ENCODE measurements at places on chromosomes 7 and 10. TPM values are rescaled to one million over a fixed set of nuclear protein-coding genes. Genes with fewer than 3 reads are reported as not detected.
A peak's percentile ranks its signal among the peaks of the same experiment; 100 is the strongest.

Gene ABCC2
- total RNA-seq = 3.3 TPM

Gene ASB15
- total RNA-seq = not detected

DNA sequence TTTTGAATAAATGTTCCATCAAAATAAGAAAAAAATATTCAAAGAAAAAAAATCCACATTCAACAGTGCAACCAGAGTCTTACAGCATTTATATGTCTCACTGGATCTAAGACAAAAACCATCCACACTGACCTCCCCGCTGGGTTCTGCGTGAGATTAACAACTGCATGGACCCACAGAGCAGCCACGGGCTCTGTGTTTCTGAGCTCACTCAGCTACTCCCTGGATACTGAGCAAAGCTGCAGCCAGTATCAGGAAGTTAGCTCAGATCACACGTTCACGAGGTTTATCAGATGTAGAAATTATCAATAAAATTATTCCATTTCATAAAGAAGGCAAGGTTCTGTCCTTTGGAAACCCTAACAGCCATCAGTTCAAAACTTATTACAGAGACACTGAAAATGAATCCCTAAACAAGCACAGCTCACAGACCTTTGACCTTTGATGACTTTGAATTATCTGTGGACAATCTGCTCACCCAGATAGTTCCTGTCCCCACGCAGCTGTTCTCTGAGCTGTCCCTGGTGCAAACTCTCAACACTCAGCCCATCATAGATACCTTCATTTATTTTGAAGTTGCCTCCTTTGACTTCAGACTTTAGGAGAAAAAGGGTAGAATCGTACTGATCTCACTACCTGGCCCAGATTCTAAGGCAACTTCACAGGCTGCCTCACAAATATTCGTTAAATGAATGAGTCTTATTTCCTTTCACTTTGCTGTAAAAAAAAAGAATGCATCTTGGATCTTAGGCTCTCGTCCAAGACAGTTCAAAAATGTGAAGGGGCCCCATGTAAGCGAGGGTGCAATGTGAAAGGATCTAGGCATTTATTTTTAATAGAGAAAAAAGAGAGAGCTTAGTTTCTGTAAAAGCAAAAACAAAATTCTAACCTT is 67.7 kb upstream of the SVIL start:
- no peak for DNase-seq

DNA sequence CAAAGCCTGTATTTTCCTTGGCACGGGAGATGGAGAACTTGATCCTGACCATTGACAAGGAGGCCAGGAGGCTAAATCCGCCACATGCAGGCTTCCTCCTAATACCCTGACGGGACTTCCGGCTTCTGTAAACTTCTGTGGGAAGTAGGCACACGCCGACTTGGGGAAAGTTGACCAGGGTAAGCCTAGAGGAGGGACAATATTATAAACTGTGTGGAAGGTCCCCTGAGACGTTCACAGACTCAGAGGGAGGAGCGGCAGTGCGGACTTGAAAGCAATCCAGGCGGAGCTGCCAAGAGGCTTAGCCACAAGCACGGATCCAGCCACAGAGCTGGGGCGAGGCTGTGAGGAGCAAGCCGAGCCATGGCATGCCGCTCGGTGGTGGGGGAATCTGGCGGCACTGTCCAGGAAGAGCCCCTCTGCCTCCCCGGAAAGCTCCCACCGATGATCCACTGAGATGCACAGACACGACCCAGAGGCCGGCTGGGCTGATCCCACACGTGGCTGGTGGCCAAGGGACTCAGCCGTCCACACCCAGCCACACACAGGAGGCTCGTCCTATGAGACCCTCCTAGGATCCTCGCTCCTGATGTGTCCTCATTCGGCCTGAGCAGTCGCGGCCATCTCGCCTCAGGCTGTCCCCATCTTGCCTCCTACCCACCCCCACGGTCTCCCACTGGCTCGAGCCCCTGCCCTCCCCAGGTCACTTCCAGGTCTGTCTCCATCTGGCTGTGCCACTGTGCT is 40.0 kb upstream of the INSIG1 start:
- peak; percentile 95 for DNase-seq

DNA sequence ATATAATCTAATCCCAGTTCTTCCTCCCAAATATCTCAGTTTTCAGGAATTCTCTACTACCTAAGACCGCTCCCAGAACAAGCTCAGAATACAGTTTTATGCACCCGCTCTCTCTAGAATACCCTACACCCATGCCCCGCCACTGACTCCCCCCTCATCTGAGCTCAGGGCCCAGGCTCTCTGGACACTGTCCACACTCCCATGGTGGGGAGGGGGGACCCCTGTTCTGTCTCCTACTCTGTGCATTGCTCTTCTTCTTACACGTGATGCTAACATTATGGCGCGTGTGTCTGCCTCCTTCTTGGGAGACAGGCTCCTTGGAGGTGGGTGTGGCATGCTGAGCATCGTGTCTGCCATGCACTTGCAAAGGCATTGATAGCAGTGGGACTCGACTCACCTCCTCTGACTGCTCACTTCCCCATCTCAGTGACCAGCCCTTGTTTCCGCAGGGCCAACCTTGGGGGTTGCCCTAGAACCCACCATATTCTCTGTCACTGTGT is 127.9 kb downstream of the TCERG1L start:
- peak; percentile 22 for DNase-seq

GRCh38 chr10:86535132-86535882 is 13.7 kb upstream of the WAPL start:
- peak; percentile 89 for DNase-seq

- DNase-seq = no peak
These were observed 104.7 kb downstream of the ST8SIA6 start for GRCh38 chr10:17349717-17350116.

- no peak for DNase-seq
These were observed 69.7 kb upstream of the ZNF804B start for GRCh38 chr7:88689821-88690220.

- no peak for DNase-seq
These were observed 17.9 kb upstream of the SERPINE1 start for GRCh38 chr7:101108961-101109360.

- DNase-seq = peak; percentile 89
These were observed 23.3 kb downstream of the MYOF start for GRCh38 chr10:93458821-93459257.

DNA sequence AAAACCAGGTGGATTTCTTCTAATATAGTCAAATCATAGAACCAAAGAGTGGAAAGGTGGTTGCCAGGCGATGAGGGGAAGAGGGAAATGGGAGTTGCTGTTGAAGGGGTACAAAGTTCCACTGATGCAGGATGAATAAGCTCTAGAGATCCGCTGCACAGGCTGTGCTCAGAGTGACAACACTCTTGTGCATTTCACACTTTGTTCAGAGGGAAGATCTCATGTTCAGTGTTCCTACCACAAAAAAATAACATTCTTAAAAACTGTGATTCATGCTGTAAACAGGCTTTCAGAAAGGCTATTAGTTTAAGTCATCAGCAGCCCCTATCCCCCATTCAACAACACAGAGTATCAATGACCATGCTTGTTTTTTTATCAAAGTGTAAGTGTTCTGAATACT is 213.8 kb downstream of the COBL start:
- DNase-seq = no peak

DNA sequence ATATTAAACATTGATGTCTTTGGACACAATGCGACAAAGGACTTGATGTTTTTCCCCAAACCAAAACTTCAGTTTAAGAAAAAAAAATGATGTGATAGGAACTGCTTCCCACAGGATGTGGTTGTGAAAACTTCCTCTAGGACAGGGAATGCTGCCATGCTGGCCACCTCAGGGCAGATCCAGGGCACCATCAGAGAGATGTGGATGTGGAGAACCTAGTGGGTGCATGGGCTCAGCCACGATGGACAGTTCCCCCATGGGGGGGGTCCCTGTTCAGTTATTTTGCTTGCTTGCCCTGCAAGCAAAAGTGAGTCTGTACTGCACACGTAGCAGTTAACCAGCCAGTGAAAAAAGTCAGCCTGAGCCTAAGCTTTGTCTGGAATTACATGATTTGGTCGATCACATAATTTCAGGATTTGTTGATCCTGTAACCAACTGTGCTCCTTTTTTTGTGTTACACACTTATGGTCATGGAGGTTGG is 36.3 kb downstream of the LAMB4 start:
- DNase-seq = no peak
